ENCODE measurements at places on chromosomes 3 and 15.

- no peaks in the 10 kb centered on the region for H3K27me3 ChIP-seq
- H3K27ac ChIP-seq: no peak overlapping the region
- H3K4me1 ChIP-seq: no peaks in the 10 kb centered on the region
- H3K4me3 ChIP-seq: no peak overlapping the region
- H3K36me3 ChIP-seq: no peaks in the 10 kb centered on the region
- DNase-seq: no peak
Measured at GRCh38 chr3:64743156-64743886, 55.5 kb upstream of the ADAMTS9 start.

DNA sequence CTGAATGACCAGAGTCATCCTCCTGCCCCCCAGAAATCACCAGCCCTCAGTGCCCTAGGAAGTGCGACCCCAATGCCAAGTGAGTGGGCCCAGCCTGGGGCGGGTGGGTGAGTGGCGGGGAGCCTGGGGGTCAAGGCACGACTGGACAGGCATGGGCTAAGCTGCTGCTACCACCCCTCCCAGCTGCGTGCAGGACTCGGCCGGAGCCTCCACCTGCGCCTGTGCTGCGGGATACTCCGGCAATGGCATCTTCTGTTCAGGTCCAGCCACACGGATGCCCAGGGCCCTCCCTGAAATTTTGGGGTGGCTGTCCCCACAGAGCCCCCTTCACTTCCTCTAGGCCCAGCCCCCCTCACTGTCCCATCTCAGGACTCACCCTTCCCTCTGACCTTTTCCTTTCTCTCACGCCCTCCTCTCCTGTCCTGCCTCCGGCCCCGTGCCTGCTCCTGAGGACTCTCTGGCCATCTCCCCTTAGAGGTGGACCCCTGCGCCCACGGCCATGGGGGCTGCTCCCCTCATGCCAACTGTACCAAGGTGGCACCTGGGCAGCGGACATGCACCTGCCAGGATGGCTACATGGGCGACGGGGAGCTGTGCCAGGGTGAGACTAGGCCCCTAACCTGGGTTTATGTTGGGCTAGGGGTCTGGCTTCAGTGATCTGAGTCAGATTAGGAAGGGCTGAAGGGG, 17.0 kb downstream of the NT5DC2 start:
- H3K36me3 ChIP-seq: no peaks in the 10 kb centered on the region
- no peak overlapping the region for H3K4me3 ChIP-seq
- no peaks in the 10 kb centered on the region for H3K27me3 ChIP-seq
- H3K4me1 ChIP-seq: no peaks in the 10 kb centered on the region
- no peak overlapping the region for H3K27ac ChIP-seq

DNA sequence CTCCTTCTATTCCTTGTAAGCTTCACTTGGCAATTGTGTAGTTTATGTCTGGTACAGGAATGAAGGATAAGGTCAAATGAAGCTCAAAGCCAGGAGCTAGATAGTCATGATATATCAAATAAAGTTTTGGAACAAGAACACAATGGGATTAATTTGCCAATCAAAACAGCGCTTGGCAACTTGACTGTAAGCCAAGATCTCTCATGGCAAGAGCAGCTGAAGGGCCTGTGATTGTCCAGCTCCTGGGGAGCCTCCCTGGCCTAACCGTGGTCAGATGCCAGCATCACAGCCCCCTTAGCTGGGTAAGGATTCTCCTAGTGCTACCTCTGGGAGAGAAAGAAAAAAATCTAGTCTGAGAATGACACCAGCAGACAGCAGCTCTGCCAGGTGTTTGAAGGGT, 97.2 kb downstream of the LIPC start:
- no peak overlapping the region for H3K4me3 ChIP-seq
- no peak for DNase-seq
- no peaks in the 10 kb centered on the region for H3K4me1 ChIP-seq

DNA sequence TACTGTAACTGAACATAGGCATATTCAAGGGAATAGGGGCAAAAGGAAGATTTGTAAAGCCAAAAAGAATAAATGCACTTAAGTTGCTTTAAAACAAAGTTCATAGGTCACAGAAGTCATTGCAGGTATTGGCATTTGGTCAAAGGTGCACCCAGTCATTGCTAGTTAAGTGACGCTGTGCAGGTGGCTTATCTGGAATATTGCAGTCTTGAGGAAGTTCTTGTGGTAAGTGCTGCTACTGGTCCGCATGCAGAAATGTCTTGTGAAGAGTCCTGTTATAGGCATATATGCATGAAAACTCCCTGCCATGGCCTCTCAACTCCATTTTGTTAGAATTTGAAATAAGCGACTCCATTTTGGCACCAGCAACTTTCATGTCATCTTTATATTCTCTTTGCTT, 293.1 kb downstream of the GBE1 start:
- no peaks in the 10 kb centered on the region for H3K27me3 ChIP-seq
- no peak overlapping the region for H3K27ac ChIP-seq
- H3K4me1 ChIP-seq: no peaks in the 10 kb centered on the region
- H3K4me3 ChIP-seq: no peak overlapping the region
- H3K36me3 ChIP-seq: no peaks in the 10 kb centered on the region

GRCh38 chr3:63975723-63976122, 47.6 kb downstream of the PSMD6 start:
- H3K36me3 ChIP-seq: peaks cover 9% of the 10 kb centered on the region
- H3K27me3 ChIP-seq: no peaks in the 10 kb centered on the region
- no peak for DNase-seq
- peak overlapping the region; percentile 2 for H3K27ac ChIP-seq
- H3K4me1 ChIP-seq: peaks cover 66% of the 10 kb centered on the region

DNA sequence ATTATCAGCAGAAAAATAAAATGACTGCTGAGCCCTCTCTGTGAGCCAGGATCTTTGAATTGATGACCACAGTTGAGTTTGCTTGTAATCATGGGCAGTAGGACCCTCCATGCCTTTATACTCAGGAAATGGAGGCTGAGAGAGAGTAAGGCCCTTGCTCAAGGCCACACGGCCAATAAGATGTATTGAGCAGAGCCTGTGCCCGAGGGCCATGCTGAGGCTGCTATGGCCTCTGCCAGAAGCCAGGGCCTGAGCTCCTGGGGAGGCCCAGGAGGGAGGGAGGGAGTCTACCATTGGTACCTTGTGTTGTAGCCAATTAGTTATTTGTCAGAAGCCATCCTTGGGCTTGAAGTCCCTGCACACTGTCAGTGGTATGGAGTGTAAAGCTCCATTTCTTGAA, 151.4 kb downstream of the DNAJB8 start:
- no peak overlapping the region for H3K4me3 ChIP-seq
- peaks cover 27% of the 10 kb centered on the region for H3K4me1 ChIP-seq
- no peaks in the 10 kb centered on the region for H3K27me3 ChIP-seq
- no peak overlapping the region for H3K27ac ChIP-seq

DNA sequence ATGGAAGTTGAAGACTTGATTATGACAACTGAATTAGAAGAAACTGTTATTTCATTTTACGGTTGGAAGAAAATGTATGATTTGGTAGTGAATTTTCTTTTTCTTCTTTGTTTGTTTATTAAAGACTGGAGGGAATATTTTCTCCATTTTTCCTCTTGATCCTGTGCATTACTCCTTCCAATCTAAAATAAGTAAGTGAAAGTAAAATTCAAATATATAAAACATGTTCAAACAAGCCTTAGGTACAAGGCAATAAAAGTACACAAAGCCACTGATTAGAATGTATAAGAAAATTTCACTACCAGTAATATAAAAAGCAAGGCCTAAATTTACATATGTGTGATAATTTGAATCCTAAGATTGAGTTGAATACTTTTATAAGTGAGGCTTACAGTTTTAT, 181.2 kb upstream of the MME start:
- DNase-seq: no peak
- H3K27me3 ChIP-seq: no peaks in the 10 kb centered on the region
- H3K4me1 ChIP-seq: no peaks in the 10 kb centered on the region

DNA sequence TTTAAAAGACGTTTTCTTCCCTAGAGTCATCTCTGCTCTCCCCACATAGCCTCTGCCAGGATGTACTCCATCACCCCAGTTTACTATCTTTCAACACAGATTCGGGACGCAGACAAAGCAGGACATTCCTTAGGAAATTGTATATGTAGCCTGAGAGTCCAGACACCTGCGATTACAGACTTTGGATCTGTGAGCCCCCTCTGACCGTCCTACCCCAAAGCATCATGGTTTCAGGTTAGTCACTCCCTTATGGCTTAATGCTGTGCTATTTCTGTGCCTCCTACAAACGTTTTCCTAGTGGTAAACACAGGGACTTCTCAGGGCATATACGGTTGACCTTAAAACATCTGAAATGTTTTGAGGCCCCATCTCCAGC, 234.0 kb upstream of the BHLHE40 start:
- no peaks in the 10 kb centered on the region for H3K36me3 ChIP-seq
- DNase-seq: no peak
- no peaks in the 10 kb centered on the region for H3K27me3 ChIP-seq

GRCh38 chr3:178172121-178172520, 364.1 kb upstream of the KCNMB2 start:
- H3K27ac ChIP-seq: no peak overlapping the region
- H3K27me3 ChIP-seq: no peaks in the 10 kb centered on the region
- no peaks in the 10 kb centered on the region for H3K4me1 ChIP-seq
- no peaks in the 10 kb centered on the region for H3K36me3 ChIP-seq
- DNase-seq: no peak

DNA sequence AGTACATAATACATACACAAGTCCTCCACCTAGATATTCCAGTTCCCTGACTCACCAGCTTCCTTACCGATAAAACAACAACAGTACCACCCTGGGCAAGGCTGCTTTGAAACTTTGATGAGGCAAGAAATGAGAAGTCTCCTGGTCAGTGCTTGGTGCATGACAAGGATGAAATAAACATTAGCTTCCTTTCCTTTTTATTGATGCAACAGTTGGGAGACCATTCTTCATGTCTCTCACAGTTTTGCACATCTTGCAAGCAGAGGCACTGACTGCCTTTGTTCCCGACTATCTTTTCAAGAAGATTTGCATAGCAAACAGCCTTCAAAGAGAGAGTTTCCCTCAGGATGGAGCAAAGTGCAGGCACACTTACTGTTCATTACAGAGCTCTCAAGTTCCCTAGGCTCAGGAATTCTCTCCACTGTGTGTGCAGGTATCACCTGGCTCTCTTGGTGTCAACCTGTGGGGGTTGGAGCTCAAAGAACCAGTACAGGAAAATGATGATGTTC, 65.2 kb downstream of the MYLK start:
- no peak for DNase-seq
- H3K4me1 ChIP-seq: no peaks in the 10 kb centered on the region
- H3K4me3 ChIP-seq: no peak overlapping the region
- H3K36me3 ChIP-seq: no peaks in the 10 kb centered on the region

DNA sequence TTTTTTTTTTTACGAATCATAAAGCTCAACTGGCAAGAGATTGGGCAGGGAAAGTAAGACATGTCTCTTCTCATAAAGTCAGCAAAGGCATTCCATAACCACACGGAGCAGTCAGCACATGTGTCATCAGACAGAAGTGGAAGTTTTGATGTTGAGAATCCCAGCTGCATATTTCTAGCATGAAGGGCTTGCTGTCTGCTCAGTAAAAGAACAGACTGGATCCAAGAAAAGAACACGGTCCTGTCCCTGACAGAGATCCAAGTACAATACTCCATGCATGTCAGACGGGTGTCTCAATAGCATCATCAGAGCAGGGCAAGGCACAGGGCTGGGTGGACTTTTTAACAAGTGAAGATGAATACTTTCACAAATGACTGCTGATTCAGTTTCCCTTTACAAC, 38.2 kb downstream of the ABI3BP start:
- no peaks in the 10 kb centered on the region for H3K4me1 ChIP-seq
- no peak for DNase-seq

- H3K4me1 ChIP-seq: no peaks in the 10 kb centered on the region
- no peak overlapping the region for H3K27ac ChIP-seq
- H3K36me3 ChIP-seq: no peaks in the 10 kb centered on the region
- no peak overlapping the region for H3K4me3 ChIP-seq
- no peaks in the 10 kb centered on the region for H3K27me3 ChIP-seq
Measured at GRCh38 chr3:38637906-38638305, 11.6 kb downstream of the SCN5A start.

GRCh38 chr3:52529376-52530333, 4.0 kb downstream of the NT5DC2 start:
- no peaks in the 10 kb centered on the region for H3K27me3 ChIP-seq
- peaks cover 13% of the 10 kb centered on the region for H3K4me1 ChIP-seq
- no peak overlapping the region for H3K4me3 ChIP-seq
- H3K27ac ChIP-seq: no peak overlapping the region
- no peak for DNase-seq

GRCh38 chr3:69296995-69297394, 88.9 kb downstream of the FRMD4B start:
- no peaks in the 10 kb centered on the region for H3K4me1 ChIP-seq
- H3K4me3 ChIP-seq: no peak overlapping the region
- no peaks in the 10 kb centered on the region for H3K36me3 ChIP-seq

DNA sequence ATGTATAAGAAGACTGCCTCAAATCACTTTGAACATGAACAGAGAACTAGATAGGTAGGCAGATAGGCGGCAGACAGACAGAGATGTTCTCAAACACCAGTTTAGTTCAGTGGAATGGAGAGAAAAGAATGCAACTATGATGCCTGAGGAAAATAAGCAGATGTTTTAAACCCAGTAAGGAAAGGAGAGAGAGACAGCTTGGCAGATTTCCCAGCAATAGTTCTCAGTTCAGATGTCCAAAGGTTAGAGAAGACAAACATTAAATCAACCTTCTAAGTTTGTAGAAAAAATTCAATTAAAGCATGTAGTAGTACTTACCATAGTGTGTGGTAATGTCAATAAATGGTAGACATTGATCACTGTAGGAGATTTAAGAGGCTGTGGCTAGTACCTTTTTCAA, 209.6 kb upstream of the PFN2 start:
- H3K36me3 ChIP-seq: no peaks in the 10 kb centered on the region
- no peak overlapping the region for H3K4me3 ChIP-seq
- H3K27ac ChIP-seq: no peak overlapping the region
- DNase-seq: no peak

DNA sequence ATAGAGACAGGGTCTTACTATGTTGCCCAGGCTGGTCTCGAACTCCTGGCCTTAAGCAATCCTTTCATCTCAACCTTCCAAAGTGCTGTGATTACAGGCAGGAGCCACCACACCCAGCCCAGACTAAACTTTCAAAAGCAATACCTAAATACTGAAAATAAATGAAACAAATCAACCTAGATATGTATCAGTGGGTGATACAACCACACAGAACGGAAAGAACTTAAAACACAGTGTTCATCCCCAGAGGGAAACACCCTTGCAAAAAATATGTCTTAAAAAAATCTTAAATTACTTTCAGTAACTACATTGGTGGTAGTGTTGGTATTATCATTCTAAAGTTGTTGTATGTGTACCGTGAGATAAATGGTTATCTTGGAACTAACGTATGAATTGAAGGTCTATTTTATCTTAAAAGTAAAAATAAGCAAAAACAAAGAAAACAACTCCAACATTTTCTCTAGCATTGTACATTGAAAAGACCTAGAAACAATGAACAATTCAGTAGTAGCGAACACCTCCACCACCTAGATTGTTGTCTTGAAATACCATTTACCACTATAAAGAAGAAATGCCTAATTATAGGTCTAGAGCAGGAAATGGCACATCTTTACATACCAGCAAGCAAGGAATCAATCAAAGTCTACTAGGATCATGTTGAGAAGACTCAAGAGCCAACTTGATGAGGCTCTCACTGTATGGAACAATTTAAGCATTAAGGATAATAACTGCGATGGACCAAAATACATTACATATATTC, 24.7 kb downstream of the SLTM start:
- H3K27ac ChIP-seq: no peak overlapping the region
- no peak overlapping the region for H3K4me3 ChIP-seq

Data from effector memory CD4-positive, alpha-beta T cell (primary cell).